OCI-LY7 (cell line): ENCODE measurements at places on chromosomes 2 and 18. TPM values are rescaled to one million over a fixed set of nuclear protein-coding genes. Genes with fewer than 3 reads are reported as not detected.

DNA sequence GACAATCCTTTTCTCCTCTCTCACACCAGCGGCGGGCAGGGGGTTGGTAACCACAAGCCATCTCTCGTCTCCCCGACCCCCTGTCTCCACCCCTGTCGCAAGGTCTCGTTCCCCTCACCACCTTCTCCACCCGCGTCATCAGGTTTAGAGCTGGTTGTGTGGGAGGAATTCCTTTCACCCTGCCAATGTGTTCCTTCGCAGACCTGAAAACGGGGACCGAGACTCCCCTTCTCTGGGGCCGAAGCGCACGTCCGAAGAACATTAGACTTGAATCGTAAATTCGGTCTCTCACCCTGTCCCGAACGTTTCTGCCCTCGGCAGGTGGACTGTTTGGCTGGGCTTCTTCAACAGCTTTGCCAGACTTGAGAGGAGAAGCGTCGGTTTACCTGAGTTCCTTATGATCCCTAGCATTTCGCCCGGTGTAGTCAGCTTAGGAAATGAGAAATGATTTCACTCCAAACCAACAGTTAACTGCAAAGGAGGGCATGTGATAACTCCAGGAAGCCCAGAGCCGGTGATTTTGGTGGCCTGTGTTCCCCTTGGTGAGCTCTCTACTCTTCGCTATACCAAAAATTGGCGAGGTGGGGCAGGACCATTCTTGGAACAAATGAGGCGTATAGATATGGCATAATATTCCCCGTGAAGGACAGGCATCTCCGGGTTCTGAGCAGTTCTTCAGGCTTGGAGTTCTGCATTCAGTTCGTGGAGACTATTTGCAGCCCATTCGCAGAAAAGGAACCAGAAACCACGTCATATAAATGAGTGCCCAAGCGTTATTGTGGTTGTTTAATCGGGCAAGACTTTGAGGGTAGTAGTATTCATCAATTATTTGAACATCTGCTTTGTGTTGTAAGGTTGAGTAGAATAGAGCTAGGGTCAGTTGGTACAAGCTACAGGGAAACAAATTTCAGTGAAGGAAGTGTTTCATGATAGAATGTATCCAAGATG is 694 bp downstream of the CFAP36 start:
- peak; percentile 21 for DNase-seq

DNA sequence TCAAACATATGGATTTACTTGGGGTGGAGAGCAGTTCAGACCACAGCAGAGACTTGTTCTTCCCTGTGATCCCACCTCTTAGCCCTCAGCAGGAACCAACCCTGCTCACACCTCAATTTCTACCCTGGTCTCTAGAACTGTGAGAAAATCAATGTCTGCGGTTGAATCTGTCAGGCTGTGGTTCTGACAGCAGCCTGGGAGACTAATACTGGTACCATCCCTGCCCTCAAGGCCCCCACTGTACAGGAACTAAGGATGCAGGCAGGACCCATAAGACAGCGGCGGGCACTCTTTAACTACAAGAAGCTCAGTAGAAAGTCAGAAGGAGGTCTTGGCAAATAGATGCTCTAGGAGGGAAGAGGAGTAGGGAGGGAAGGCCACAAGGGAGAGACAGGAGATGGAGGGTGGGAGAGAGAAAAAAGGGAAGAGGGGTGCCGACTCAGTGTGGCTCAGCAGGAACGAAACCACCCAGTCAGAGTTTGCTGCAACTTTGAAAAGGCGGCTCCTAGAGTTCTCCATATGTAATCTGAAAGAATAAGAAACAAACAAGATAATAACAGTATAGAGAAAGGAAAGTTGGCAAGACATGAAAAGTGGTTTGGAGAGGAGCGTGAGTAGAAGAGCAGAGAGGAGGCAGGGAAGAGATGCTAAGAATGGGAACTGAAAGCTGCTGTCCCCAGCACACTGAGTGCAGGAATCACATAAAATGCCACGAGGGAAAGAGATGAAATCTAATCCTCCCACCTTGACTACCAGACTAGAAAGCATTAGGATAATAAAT is 323.9 kb upstream of the ID2 start:
- DNase-seq = no peak

- DNase-seq = no peak
Measured at GRCh38 chr18:5430131-5430530, 113.7 kb downstream of the EPB41L3 start.

DNA sequence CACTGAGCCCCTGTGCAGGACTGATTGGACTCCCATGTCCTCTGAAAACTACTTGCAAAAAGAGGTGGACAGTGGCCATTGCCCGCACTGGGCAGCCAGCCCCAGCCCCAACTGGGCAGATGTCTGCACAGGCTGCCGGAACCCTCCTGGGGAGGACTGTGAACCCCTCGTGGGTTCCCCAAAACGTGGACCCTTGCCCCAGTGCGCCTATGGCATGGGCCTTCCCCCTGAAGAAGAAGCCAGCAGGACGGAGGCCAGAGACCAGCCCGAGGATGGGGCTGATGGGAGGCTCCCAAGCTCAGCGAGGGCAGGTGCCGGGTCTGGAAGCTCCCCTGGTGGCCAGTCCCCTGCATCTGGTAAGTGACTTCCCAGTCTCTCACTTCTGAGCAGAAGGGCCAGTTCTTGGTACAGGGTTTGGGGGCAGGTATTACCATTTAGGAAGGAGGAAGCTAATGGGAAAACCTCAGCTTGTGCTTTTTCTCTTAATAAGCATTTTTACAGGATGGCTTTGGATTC is 44.1 kb downstream of the TNFRSF11A start:
- DNase-seq = no peak

- no peak for DNase-seq
Measured at GRCh38 chr2:55137024-55137958, 87.0 kb upstream of the RTN4 start.

Gene NEU4
- 0.50 and 0.84 TPM in 2 replicates for total RNA-seq

DNA sequence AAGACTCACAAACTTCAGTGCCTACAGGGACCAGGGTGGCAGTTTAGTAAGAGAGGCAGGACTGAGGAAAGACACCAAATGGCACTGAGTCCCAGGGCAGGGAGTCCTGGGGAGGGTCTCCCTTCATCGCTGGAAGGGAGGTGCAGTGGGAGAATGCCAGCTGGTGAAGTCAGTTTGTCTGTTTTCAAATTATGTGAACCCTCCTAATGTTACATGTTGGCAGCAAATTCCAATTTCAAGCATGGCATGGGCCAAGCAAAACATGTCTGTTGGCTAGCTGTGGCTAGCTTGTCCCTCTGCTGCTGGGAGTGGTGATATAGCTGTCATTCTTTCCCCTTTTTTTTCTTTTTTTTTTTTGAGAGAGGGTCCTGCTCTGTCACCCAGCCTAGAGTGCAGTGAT is 55.9 kb upstream of the HAAO start:
- DNase-seq = no peak

GRCh38 chr2:86293612-86294011 is 43.8 kb downstream of the REEP1 start:
- no peak for DNase-seq

GRCh38 chr2:36780231-36780839 is 83.8 kb downstream of the VIT start:
- DNase-seq = peak; percentile 62

Gene B4GALT6
- total RNA-seq = 16.4 and 22.8 TPM in 2 replicates

Gene HJURP
- 122 and 135 TPM in 2 replicates for total RNA-seq

- no peak for DNase-seq
Measured at GRCh38 chr2:18123211-18123570, 244.7 kb downstream of the KCNS3 start.

- peak; percentile 45 for DNase-seq
Measured at GRCh38 chr2:166180951-166181812, 53.4 kb upstream of the SCN1A start.

DNA sequence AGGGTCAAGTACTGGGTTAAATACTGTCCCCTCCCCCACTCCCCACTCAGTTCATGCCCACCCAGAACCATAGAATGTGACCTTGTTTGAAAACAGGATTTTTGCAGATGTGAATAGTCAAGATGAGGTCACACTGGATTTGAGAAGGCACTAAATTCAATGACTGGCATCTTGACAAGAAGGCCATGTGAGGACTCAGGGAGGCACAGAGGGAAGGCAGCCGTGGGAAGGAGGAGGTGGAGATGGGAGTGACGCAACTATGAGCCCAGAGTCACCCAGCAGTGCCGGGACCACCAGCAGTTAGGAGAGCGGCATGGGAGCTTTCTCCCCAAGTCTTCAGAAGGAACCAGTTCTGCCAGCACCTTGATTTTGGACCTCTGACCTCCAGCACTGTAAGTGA is 257.3 kb downstream of the BCL2 start:
- DNase-seq = no peak

GRCh38 chr2:39373181-39373802 is 63.8 kb downstream of the MAP4K3 start:
- no peak for DNase-seq

GRCh38 chr2:174617120-174617519 is 19.5 kb upstream of the WIPF1 start:
- no peak for DNase-seq

DNA sequence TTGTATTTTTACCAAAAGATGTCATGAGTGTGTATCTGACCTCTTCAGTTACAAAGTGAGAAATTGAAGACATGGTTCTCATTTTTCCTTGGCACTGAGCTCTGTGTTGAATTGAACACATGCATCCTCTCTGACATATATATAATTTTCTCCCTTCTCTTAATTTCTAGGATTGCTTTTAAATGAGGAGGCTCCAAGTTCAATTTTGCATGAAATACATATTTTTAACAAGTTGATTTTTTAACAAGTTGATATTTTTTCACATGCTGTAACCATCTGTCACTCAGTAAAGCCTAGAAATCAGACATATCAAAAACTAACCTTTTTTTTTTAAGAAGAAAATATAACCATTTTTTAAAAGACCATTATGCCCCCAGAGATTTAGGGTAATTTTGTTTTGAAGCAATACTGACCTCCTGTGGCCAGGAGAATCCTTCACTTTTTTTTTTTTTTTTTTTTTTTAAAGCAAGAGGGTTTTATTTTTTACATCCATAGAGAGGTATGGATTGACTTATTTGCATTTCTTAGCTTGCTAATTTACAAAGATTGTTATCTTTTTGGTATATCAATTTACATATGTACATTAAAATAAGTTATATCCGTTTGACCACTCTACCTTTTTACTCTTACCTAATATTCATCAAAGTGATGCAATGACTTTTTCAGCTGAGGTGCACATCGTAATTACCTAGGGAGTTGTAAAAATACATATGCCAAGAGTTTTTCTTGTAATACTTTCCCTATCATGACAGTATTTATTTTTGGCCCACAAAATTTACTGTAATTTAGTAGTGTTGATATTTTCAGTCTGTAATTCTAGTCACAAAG is 161.8 kb downstream of the SOCS6 start:
- DNase-seq = no peak

- DNase-seq = no peak
Measured at GRCh38 chr2:54572636-54573536, 116.8 kb downstream of the SPTBN1 start.

Gene DSG4
- total RNA-seq = not detected in 2 replicates

Gene HOXD9
- total RNA-seq = not detected in 2 replicates

DNA sequence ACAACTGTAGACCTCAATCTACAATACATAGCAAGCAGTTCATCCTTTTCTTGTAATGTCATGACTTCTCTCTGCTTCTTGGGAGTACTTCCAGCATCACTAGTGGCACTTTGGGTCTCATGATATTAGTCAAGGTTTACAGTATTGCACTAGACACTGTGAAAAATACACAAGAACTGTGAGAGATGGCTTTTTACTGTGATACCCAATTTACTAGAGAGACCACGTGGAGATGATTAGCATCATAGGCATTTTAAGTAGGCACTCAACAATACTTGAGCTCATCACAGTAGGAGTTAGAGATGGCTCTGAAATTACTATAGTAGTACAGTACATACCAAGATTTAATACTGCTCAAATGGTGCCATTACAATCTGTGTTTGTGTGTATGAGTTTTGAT is 112.8 kb upstream of the EML6 start:
- DNase-seq = no peak

Gene EPHA4
- total RNA-seq = 0.23 TPM in 1 of 2 replicates, not detected in the other

DNA sequence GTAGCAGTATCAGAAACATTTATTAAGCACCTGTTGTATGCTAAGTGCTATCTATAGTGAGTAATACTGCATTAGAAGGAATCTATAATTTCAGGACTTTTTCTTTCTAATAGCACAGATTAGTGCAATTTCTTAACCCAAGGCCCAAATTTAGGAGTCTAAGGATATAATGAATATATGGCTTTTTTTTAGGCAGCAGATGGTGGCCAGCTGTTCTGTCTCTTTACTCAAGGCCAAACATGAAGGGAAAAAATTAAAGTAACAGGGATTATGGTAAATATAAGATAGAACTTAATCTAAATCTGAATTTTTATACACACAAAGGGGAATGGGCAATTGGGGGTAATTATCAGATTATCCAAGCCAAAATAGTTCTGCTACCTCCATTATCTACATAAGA is 230.6 kb upstream of the SP5 start:
- DNase-seq = no peak

- DNase-seq = peak; percentile 73
Measured at GRCh38 chr18:58781627-58782194, 83.0 kb upstream of the ZNF532 start.

- no peak for DNase-seq
Measured at GRCh38 chr2:2930841-2931240, 446.8 kb downstream of the EIPR1 start.

DNA sequence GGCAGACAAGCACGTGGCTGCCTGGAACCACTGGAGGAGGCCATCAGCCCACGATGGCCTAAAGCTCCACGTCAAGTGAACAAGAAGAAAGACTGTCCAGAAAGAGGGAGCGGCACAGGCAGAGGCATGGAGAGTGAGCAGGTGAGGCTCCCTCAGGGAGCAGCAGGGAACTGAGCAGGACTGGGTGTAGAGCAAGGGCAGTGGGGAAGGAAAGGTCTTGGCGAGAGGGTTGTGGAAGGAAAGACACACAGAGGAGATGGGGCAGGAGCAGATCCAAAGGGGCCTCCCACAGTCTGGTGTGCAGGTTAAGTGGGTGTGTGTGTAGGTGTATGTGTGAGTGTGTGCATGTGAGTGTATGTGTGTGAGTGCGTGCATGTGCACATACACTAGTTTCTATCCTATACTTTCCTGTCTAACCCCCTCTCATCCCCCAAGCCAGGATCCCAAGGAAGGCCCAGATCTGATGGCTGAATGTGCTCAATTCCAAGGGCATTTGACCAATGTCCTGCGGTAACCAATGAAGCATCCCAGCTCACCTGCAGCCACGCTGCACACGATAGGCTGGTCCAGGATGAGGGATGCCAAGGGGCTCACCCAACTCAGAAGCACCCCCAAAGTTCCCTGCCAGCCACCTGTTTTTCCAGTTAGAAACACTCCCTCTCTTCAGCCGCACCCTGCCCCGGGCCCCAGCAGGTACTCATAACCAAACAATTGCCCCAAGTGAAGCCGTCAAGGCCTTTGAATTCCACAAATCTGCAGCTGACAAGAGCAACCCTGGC is 262.5 kb upstream of the RAB6C start:
- DNase-seq = no peak
